ENCODE measurements at places on chromosomes 11 and 22.

DNA sequence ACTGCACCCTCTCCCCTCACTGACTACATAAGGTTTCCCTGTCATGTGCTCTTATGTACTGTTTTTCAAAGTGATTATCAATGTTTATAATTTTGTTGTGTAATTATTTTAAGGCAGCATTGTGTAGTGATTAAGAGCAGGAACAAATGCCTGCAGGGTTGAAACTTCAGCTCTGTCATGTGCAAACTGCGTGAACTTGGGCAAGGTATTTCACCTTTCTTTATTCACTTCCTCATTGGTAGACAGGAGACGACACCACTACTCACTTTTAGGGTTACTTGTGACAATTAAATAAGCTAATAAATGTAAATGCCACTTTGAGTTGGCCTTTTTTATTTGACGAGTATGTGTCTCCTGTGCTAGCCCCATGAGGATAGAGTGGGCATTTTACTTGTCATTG is 86.5 kb upstream of the E2F8 start:
- DNase-seq: no peak

GRCh38 chr11:62444236-62444833 is 25.5 kb downstream of the SCGB1A1 start:
- DNase-seq: peak; percentile 15

GRCh38 chr11:21653951-21654421 is 538.9 kb upstream of the ANO5 start:
- peak; percentile 63 for DNase-seq

- no peak for DNase-seq
These were observed 90.4 kb upstream of the SHISAL1 start for GRCh38 chr22:44403166-44403565.

GRCh38 chr11:125387901-125388300 is 108.2 kb downstream of the FEZ1 start:
- no peak for DNase-seq

DNA sequence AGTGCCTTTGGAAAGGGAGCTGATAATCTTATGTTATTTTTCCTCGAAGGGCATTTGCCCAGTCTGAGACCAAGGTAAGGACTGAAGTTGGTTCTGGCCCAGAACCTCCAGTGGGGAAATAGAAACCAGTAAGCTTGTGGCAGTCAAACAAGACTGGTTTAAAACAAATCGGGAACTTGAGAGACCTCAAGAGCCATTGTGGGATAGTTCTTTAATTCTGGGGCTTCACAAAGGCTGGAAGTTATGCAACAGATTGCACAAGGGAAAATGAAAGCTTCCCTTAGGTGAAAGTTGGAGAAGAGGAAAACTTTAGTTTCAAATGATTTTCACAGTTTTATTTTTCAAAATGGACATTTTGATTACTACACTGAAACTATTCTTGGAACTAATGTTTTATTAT is 33.5 kb upstream of the RAB38 start:
- DNase-seq: no peak

GRCh38 chr11:28965819-28966218 is 857.6 kb downstream of the METTL15 start:
- DNase-seq: no peak

- no peak for DNase-seq
These were observed 10.7 kb downstream of the LSP1 start for GRCh38 chr11:1863352-1864216.

DNA sequence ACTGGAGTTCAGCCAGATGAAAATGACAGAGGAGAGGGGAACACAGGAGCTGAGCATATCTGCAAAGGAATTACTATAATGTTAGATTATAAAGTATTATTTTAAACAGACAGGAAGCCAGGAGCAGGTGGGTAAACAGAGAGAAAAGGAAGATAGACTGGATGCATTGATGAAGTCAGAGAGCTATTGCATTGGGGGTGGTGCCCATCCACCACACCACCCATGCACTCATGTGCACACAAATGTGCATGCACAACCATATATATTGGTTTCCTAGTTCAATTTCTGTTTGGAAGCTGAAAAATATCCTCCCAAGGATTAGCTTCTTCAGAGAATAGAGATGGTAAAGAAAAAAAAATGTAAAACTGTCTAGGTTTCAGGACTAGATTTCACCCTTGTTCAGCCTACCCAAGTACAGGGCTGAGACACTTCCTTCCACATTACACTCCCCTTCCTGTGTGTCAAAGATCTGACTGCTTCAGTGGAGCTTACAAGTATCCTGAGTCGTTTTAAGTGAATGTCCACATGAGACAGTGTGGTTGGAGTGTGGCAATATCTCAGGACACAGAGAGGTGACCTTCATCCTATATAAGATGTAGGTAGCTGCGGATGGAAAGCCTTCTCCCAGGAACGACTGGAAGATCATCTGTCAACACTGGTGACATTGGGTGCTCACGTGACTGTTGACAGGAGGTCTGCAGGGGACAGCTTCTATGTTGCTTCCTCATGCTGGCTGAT is 12.2 kb upstream of the SMPD1 start:
- no peak for DNase-seq

- no peak for DNase-seq
These were observed 3.7 kb upstream of the CD44 start for GRCh38 chr11:35135222-35135621.

- no peak for DNase-seq
These were observed 1.4 kb downstream of the CCDC134 start for GRCh38 chr22:41801886-41802285.

DNA sequence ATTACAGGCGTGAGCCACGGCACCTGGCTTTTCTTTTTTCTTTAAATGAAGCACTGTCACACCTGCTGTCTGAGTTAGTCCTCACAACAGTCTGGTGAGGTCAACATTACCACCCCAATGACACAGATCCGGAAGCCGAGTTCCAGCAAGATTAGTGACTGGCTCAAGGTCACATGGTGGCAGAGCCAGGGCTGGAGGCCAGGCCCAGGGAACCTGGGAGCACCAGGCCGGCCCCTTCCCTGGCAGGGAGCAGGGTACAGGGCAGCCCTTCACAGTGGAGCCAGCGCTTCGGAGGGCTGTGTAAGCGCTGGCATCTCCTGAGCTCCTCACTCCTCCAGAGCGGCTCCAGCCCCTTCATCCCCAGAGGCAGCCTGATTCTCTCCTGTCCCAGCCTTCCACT is 118.7 kb downstream of the ST3GAL4 start:
- no peak for DNase-seq

- DNase-seq: no peak
These were observed 7.1 kb upstream of the LRRC55 start for GRCh38 chr11:57174656-57175055.

DNA sequence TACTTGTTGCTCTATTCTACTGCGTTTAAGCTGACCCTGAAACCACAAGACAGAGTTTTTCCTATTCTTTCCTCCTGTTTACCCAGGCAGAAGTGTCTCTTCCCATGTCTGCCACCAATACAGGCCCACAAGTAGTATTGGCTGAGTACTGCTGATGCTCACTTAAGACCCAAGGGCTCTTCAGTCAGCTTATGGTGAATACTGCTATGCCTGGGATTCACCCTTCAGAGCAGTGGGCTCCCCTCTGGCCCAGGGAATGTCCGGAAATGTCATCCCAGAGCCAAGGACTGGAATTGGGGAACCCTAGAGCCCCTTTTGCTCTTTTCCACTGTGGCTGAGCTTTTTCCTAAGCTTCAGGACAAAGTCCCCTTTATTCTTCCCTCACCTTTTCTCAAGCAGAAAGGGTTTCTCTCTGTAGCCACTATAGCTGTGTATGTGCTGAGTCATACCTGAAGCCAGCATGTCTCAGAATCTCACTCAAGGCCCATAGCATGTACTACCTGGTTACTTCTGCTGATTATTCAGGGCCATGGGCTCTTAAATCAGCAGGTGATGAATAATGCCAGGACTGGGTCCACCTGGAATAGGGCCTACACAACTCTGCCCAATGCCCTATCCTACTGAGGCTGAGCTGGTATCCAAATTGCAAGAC is 745.8 kb upstream of the ANO5 start:
- no peak for DNase-seq

DNA sequence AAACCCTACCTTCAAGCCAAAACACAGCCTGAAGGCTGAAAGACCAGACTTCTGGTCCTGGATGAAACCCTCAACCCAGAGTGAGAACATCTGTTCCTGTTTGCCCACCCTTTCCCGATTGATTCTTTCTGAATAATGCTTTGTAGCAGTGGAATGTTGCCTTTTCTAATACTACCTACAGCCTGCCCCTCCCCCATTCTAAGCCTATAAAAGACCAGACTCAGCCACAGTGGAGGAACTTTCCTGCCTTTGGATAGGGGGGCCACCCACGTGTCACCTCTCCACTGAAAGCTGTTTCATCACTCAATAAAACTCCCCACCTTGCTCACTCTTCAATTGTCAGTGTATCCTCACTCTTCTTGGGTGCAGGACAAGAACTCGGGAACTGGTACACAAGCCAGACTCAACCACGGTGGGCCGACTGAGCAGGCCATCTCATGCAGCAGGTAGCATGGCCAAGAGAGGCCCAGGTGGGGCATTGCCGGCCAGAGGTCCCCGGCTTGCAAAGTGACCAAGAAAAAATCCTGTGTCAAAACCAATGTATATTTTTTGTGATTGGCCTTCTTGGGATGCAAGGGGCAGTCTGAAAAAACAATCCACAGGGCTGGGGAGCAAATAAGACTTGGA is 6.6 kb upstream of the APOL6 start:
- no peak for DNase-seq

GRCh38 chr11:83403691-83404389 is 117.7 kb upstream of the CCDC90B start:
- no peak for DNase-seq

DNA sequence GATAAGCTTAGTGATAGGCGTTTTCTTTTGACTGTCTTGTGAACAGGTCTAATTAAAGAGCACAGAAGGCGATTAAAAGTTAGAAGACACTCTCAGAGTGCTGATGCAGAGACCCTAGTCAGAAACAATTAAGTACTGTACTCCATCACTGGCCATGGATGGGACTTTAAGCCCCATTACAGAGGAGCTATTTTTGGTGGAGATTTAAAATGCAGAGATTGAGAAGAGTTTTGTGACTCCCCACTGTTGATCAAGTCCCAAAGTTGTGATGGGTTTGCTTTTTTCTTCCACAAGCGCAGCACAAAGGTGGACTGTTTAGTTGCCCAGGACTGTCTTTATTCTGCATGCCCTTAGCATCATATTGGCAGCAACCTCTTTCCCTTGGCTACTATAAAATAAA is 978 bp downstream of the LUZP2 start:
- no peak for DNase-seq

DNA sequence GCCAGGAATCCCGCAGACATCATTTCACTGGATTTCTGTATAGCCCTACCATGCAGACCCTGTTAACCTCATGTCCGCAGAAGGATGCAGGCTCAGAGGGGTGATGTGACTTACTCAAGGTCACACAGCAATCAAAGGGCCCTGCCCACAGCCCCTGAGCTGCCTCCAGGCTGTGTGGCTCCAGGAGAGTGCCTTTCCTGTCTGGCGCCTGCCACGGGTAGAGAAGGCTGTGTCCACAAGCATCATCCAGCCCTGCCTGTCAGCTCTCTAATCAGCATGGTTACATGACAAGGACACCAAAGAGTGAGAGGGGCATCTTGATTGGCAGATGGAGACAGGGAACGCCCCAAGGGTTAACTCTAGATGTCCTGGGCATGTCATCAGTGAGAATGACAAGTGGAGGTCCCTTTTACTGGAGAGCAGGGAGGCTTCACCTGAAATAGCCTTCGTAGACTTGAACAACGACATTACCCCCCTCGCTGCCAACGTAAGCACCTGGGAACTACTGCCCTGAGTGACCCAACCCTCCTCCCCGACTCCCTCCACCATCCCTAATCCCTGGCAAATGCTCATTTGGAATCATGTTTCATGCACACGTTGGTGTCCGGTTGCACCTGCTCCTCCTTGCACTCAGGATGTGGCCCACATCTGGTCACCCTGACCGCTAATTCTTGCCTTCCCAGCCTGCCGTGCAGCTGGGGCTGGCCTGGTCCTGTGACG is 6.9 kb downstream of the FGF19 start:
- DNase-seq: no peak

GRCh38 chr22:24989541-24989951 is 37.0 kb downstream of the KIAA1671 start:
- DNase-seq: no peak

DNA sequence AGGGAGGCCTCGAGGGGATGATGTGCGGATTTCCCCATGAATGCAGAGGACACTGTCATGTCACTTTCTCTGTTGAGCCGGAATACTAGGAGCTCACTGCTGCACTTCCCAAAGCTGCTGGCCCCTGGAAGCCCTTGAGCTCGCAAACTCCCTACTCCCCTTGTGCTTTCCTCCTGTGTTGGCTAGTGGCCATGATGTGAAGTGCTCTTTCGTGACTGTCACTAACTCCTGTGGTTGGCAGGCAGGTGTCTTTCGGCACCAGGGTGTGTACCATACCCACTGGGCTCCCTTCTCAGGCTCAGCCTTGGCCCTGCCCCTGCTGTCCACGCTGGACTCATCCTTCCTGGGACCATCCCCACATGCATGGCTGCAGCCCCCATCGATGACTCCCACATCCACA is 86.2 kb downstream of the BTBD10 start:
- DNase-seq: no peak

DNA sequence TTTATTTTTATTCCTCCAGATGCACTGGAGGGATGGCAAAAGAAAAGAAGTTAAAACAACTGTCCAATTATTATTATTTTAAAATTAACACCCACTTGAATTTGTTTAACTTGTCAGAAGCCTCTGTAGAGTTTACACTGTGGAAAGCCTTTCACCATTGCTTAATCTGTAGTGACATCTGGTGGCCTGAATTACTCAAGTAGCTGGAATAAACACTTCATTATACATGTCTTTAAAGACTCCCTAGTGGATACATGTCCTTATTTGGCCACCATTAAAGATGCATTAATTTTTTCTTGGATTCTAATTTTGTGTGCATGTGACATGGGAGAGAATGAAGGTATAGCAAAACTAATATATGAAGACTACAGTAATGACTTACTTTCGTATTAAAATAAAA is 1496.5 kb downstream of the FAM181B start:
- DNase-seq: no peak

GRCh38 chr11:95404370-95404769 is 173.4 kb upstream of the SESN3 start:
- DNase-seq: no peak

DNA sequence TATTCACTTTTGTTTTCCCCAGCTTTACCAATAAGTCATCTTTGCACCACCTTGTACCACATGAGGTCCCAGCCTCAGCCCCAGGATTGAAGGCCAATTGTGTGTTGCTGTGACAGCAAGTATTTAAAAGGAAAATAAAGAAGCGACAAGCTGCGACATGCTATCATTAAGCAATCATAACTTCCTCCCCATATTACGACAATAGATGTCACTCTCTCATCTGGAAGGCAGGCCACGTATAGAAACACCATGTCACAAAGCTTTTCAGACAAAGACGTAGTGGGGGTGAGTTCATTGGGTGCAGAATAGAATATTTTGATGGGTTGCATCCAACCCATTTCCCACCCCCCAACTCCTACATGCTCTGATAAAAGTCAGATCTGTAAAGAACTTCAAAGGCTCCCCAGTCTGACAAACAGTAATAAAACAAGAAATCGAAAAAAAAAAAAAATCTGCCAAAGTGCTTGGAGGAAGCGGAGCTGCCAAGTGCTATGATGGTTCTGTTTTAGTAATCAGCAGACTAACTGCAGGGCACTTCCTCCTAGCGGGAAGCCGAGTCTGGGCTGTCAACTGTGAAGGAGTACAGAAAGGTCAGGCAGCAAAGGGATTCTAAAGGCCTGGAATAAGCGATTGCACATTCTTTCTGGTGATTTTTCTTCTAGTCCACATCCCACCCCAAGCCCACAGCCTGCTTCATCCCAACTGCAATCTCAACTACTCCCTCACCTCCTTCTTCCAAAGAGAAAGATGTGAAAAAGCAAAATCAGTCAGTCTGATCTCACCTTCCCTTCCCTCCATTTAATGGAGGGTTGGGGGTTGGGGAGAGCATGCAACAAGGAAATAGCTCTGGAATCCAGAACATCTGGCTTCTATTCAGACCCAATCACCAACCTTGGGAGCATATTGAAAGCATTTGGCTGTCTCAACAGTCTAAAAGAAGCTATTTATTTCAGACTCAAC is 131.4 kb upstream of the UBASH3B start:
- no peak for DNase-seq
